Thoracic aorta endothelial cell (primary cell): ENCODE measurements at places on chromosomes 2 and 18. TPM values are rescaled to one million over a fixed set of nuclear protein-coding genes. Genes with fewer than 3 reads are reported as not detected.

MDH1B gene
- 0.27 and 0.65 TPM in 2 replicates for total RNA-seq

GPR39 gene
- total RNA-seq, result 0.13 TPM in 1 of 2 replicates, not detected in the other

IL1A gene
- total RNA-seq, result 1.2 and 1.8 TPM in 2 replicates

ANKZF1 gene
- 29.2 and 29.9 TPM in 2 replicates for total RNA-seq

TMX3 gene
- 139 and 141 TPM in 2 replicates for total RNA-seq

SAG gene
- not detected in 2 replicates for total RNA-seq

SULT1C4 gene
- 4.7 and 8.0 TPM in 2 replicates for total RNA-seq

SYT4 gene
- total RNA-seq, result not detected in 2 replicates

ESPNL gene
- under 0.01 TPM in 1 of 2 replicates, not detected in the other for total RNA-seq

ZNF512 gene
- 61.0 and 66.8 TPM in 2 replicates for total RNA-seq

C2orf15 gene
- 0.14 TPM in 1 of 2 replicates, not detected in the other for total RNA-seq

COL3A1 gene
- 1.0 and 3.5 TPM in 2 replicates for total RNA-seq

RMDN2 gene
- total RNA-seq, result 5.3 and 5.9 TPM in 2 replicates

ST8SIA3 gene
- not detected in 2 replicates for total RNA-seq

RNF103 gene
- 29.3 and 36.6 TPM in 2 replicates for total RNA-seq

DSG4 gene
- not detected in 2 replicates for total RNA-seq

VWC2L gene
- not detected in 2 replicates for total RNA-seq

AKAIN1 gene
- not detected in 2 replicates for total RNA-seq

RUFY4 gene
- not detected in 2 replicates for total RNA-seq

NLRC4 gene
- total RNA-seq, result not detected in 2 replicates

BCL11A gene
- 0.27 TPM in 1 of 2 replicates, not detected in the other for total RNA-seq

ANKRD62 gene
- not detected in 2 replicates for total RNA-seq

MYOM1 gene
- under 0.01 and 0.22 TPM in 2 replicates for total RNA-seq

MORN2 gene
- 15.9 and 22.2 TPM in 2 replicates for total RNA-seq

AFF3 gene
- 0.07 TPM in 1 of 2 replicates, not detected in the other for total RNA-seq

SPHKAP gene
- total RNA-seq, result not detected in 2 replicates

LOXHD1 gene
- total RNA-seq, result not detected in 2 replicates
